NCI-H345 (cell line): ENCODE measurements at places on chromosomes 1 and 21.

DNA sequence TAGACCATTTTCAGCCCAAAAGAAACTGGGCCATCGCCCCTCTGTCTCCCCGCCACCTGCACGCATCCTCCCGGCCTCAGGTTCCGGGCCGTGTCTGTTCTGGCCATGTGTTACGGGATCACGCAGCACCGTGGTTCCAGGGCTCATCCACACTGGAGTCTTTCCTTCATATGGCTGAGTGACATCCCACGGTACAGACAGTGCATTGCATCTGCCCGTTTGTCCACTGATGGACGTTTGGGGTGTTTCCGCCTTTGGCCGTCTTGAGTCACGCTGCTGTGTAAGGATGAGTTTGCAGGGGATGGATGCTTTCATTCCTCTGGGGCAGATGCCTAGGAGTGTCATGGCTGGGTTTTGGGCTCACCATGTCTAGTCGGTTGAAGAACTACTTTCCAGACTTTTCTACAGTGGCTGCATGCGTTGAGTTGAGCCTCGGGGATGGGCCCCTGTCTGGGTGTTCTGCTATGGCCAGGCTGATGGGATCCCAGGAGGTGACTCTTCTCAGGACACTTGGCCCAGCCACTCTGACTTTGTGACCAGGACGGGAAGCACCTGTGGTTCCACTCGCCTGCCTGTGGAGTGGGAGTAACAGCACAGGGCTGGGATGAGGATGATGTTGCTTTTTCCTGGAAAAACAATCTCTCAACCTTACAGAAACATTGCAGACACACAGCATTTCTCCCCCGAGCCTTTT is 16.8 kb downstream of the RRP1 start:
- no peak for DNase-seq

- DNase-seq = no peak
These were observed 31.4 kb upstream of the TMEM222 start for GRCh38 chr1:27290581-27290980.

DNA sequence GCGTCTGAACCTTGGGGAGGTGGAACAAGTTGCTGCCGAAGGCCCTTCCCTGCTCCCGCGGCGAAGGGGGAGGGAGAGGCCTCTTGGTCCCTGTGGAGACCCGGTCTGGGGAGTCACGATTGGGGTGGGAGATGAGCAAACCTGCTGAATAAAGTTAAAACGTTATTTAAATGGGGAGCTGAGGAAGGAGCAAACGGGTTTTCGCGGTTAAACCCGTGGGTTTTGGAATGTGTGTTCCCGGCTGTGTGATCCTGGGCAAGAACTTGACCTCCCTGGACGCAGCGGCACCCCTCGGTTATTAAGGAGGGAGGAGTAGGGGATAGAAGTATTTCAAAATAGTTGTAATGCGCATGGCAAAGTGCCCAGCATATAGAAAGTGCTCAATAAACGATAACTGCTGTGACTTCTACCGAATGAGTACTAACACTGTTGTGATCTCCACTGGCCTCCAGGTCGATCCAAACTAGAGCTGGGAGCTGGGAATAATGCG is 3.4 kb downstream of the FAM110D start:
- DNase-seq = no peak

DNA sequence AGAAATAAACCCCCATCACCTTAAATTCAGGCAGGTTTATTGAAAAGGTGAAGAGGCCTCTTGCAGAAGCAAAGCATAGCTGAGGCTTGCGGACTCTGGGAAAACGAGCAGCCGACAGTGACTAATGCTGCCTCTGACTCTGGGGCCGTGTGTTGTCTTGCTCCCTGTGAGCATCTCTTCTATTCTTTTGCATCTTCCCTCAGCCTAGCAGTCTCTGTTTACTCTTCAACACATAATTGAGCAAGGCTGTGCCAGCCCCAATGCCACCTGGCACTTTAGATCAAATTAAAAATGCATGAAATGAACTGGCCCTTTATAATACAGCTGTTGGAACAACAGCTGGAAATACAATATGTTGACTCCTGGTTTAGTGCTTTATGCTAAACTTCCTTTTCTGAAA is 18.4 kb upstream of the REG4 start:
- DNase-seq = peak; percentile 94

DNA sequence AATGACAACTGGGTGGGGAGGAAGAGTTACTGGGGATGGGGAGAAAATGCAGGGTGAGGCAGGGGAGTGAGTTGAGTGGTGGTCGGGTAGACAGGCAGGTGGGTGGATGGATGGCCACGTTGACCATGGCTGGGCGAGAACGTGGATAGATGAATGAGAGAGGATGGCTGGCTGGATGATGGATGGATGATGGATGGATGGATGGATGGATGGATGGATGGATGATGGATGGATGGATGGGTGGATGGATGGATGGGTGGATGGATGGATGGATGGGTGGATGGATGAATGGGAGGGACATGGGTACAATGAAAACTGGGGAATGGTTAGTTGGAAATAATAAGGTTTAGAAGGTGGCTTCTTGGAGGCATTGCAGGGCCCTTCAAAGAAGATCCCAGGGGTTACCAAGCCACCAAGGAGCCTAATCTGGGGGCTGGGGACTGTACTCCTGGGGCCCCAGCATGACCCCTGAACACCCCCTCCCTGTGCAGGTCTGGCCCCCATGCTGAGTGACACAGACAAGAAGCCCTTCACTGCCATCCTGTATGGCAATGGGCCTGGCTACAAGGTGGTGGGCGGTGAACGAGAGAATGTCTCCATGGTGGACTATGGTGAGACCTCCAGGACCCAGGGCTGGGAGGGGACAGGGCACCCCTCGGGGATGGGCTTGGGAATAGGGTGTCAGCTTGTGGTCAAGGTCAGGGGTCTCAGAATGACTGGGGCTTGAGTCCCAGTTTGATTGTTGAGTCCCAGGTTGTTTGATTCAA is 67.0 kb downstream of the ALPL start:
- DNase-seq = no peak

DNA sequence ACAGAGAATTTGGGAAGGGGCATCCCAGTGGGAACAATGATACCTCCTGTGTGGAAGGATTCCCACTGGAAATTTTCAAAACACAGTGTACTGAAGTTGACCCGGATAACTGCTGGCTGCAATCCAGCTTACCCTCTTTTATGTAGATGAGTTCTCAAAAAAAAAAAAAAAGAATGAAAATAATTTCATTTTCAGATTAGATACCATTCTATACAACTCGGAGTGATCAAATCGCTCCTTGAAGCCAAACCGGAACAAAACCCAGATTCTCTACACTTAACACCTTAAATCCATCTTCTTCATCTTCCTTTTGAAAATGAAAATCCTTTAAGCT is 69.1 kb downstream of the KAZN start:
- no peak for DNase-seq

- DNase-seq = no peak
These were observed 72.7 kb downstream of the IER5 start for GRCh38 chr1:181160998-181161870.

DNA sequence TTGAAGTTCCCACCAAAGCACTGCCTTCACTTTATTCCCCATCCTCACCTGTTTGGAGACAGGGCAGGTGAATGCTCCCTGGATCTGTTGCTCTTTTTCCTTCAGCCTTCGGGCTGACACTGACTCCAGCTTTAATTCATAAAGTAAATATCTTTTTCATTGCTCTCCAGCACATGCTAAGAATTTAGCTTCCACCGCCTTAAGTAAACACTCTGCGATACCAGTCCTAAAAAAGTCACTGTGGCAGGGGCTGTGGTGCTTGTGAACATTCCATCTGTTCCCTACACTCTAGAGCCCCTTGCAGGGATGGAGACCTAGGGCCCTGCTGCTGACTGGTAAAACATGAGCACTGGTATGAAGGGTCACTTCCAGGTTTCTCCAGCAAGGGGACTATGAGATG is 896 bp upstream of the PLA2G2A start:
- DNase-seq = no peak

DNA sequence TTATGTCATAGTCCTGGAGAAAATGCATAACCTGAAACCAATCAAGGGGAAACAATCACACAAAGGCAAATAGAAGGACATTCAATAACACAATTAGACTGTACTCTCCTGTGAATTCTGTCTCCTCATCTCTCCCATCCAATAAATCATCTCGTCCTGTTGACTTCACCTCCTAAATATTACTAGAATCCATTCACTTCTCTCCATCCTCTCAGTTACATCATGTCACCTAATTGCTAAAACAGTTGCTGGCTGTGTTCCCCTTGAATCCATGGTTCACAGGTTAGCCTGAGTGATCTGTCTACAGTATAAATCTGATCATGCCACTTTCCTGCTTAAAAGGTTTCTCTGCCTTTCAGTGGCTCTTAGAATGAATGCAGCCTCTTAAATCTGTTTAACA is 220.2 kb downstream of the TGFB2 start:
- peak; percentile 40 for DNase-seq

GRCh38 chr1:193700710-193701355 is 514.4 kb upstream of the B3GALT2 start:
- DNase-seq = no peak

GRCh38 chr1:25999041-25999800 is 1.4 kb upstream of the PAFAH2 start:
- DNase-seq = no peak
